ENCODE measurements at places on chromosomes 12 and 14.

DNA sequence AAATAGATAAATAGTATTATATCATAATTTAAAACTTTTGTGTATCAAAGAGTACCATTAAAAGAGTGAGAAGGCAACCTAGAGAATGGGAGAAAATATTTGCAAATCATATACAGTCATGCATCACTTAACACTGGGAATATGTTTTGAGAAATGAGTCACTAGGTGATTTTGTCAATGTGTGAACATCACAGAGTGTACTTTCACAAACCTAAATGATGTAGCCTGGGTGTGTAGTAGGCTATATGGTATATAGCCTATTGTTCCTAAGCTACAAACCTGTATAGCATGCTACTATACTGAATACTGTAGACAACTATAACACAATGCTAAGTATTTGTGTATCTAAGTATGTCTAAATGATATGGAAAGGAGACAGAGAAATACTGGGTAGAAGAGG is 48.0 kb upstream of the ARID2 start:
- no peak for DNase-seq

- no peak for DNase-seq
Observed at GRCh38 chr14:102250636-102251035, 54.3 kb downstream of the MOK start.

DNA sequence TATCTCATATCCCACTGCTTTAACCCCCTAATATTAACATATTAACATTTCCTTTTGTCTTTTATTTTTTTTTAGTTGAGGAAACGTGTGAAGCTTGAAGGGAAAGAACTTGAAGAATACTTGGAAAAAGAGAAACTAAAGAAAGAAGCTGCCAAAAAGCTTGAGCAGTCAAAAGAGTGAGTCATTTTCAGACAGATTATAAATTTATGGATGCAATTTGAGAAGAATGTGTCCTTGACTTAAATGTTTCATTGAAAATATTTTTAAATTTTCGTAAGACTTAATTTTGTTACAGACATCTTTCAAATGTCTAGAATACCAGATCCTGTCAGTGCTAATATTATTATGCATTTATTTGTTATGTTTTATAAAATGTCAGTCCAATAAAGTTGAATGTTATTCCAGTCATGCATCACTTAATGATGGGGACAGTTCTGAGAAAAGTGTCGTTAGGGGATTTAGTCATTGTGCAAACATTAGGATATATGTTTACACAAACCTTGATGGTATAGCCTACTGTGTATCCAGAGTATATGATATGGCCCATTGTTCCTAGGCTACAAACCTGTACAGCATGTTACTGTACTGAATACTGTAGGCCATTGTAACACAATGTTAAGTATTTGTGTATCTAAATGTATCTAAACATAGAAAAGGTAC is 32.6 kb downstream of the CPSF2 start:
- DNase-seq: no peak

DNA sequence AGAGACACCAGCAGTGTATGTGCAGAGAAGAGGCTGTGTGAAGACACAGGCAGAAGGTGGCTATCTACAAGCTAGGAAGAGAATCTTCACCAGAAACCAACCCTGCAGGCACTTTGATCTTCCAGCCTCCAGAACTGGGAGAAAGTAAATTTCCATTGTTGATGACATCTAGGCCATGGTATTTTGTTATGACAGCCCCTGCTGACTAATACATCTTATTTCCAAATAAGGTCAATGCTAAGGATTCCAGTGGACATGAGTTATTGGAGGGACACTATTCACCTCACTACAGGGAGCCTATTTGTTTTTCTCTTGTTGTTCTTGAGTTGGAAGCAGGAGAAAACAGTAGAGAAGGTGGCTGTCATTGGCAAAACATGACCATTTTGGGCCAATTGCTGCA is 88.5 kb upstream of the RIN3 start:
- no peak for DNase-seq

- no peak for DNase-seq
Observed at GRCh38 chr12:2008677-2009076, 4.4 kb upstream of the DCP1B start.

- DNase-seq: peak; percentile 72
Observed at GRCh38 chr12:106329231-106329982, 26.9 kb downstream of the TCP11L2 start.

DNA sequence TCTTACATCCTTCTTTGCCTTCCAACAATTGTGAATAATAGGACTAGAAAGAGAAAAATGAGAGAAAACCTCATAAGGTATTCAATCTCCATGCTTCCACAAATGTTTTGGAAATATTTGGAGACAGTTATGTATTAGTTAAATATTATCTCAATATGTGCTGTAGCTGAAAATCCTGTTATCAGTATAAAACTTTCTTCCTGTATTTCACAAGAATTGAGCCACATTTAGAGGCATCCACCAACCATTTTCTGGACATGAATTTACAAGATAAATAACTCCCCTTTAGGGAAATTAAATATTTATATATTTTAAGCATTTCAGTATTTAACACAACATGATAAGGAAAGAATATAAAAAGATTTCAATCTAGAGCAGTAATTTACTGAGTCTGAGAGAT is 200.3 kb downstream of the GPHN start:
- no peak for DNase-seq

GRCh38 chr14:55124774-55125386 is 4.2 kb upstream of the LGALS3 start:
- no peak for DNase-seq
